ENCODE measurements at places on chromosomes 2 and 18.

GRCh38 chr2:81976998-81977397 lies 1672.4 kb upstream of the LRRTM1 start:
- DNase-seq, result no peak

DNA sequence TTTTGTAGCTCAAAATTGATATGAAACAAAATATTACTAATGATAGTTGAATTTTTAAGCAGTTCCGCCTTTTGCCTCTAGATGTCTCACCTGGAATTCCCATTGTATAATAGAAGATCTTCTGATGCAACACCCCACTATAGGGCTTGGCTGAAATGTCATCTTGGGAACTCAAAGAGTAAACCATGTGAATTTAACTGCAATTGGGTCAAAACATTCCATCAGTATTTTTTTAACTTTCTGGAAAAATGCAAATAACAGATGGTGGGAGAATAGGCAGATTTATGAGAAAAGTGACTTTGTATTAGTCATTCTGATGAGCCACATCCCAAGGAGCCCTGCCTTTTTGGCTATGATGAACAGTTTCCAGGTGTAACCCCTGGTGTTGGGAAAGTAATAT lies 489.9 kb downstream of the NYAP2 start:
- peak; percentile 11 for DNase-seq

DNA sequence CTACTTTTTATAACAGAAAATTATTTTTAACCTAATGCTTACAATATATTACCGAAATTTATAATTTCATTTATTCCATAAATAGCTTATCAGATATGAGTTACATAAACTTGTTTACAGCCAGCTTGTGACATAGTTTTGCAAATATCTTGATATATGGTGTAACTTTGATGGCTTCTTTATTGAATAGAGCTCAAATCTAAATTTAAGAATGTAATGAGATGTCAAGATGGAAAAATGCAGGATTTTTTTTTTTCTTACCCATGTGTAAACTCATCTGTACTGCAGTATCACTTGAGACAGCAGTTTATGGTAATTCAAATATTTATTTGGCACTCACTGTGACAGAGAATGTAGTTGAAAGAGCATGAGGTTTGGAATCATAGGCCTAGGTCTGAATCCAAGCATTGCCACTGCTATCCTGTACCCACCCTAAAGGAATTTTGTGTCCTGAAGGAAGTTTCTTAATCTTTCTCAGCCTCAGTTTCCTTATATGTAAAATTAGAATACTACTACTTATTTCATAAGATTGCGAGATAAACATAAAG lies 3.8 kb downstream of the CREB1 start:
- no peak for DNase-seq

DNA sequence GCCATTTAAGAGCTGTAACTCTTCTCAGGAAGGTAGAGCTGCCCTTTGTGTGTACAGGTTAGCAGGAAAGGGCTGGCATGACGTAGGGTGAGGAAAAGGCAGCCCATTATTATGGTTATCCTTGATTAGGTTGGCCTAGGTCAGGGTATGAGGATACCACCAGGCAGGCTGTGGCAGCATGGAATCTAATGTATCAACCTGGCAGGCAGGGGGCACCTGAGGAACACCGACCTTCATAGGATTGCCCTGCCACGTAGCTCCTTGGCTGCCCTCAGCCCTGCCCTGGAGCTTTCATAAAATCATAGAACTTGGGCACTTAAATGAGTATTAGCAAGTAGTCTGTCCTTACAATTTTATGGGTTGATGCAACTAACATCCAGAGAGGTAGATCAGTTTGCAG lies 261.6 kb downstream of the LTBP1 start:
- DNase-seq, result no peak

- DNase-seq, result no peak
Measured at GRCh38 chr2:20530520-20530919, 83.6 kb downstream of the RHOB start.

DNA sequence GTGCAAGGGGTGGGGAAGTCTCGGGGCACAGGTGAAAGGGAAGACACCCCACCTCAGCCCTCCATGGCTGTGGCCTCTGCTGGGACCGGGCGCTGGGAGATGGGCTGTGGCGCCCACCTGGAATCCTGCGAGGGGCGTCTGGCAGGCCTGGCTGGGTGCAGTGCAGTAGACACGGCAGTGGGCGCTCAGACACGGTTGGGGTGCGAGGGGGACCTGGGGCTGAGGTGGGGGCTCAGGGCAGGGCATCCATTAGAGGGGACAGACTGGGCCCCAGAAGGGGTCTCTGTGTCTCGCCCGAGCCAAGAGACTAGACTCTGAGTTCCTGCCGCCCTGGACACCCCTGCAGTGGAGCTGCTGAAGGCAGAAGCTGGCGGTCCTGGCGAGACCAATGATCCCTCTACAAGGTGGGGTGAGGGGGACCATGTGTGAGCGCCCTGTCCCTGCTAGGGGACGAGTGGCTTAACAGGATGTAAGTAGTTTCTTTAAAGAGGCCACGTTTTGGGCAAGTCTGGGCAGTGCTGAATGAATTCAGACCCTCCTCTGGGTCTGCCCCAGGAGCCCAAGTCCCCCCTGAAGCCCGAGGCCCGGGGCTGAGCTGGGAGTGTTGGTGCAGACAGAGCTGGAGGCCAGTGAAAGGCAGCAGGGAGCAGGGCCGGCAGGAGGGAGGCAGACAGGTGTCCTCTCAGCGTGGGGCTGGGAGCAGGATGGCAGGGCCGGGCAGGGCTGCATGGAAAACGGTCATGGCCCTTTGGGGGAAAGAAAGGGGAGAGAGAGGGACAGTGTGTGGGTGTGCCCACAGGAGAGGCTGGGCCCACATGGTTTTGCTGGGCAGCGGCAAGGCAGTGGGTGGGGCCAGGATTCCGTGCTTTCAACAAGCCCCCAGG lies 57.2 kb downstream of the HS6ST1 start:
- no peak for DNase-seq

DNA sequence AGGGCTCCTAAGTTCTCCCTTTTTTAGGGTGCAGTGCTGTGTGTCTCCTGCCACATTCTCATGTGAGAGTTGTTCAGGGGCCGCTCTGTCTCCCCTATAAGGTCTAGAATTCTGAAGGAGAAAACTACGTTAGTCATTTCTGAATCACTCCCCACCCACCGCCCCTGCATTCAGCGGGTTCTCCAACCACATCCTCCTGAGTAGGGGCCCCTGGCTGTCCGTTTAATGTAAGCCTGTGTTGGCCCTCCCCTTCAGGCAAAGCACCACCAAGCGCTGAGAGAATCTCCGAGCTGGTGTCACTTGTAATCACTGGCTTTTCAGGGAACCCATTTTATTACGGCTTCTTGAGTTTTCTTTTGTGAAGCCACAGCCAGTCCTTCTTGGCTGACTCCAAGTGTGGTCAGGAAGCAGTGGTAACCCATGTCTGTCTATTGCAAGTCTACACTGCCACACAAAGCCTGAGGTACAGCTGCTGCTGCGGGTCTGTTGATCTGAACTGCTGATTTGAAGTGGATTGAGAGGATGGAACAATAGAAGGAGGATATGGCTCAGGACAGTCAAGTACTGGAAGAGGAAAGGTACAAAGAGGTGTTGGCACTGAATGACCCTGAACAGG lies 16.9 kb downstream of the LCT start:
- peak; percentile 94 for DNase-seq

- DNase-seq, result no peak
Measured at GRCh38 chr2:20213651-20214565, 11.0 kb downstream of the SDC1 start.

DNA sequence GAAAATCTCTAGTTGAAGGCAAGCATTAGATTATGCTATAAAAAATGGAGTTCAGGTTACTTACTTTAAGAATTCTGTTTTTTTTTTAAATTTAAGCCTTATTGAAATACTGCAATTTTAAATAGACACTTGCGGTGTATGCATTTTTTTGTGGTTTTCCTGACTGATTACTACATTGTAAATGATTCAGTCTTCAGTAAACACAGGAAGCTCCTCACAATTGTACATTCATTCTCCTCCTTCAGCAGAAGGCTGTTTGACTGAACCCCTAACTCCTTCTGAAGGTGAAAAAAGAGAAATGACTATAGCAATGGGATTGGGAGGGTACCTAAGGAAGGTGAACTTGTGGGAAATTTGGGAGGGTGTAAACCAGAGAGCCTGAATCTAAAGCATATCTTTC lies 136.1 kb downstream of the GCA start:
- DNase-seq, result peak; percentile 38

DNA sequence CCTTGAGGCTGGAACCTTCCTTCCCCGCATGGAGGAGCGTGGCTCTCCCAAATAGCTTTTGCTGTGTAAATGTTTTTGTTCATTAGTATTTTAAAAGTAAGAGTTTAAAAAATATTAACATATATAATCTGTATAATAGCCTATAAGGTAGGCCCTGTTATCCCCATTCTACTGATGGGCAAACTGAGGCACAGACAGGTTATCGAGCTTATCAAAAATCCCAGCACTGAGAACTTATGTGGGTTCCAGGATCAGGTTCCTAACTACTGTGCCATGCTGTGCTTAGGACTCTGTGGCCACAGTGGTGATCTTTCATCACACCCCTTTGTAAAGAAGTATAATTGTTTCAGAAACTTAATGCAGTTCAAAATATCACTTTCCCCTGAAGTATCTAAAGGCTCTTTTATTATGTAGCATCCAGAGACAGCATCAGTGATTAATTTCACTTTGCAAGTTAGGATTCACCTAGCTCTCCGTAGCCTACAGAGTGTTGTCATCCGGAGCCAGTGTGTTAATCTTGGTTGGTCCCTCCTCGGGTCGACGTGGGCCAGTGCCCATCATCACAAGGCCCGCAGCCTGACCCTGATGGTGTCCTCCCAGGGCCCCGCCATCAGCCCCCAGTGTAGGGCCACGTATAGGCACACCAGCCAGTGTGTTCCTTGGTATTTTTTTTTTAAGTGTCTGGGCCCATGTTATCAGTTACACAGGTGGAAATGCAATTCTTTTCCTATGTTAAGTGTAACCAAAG lies 28.7 kb downstream of the CABLES1 start:
- no peak for DNase-seq

DNA sequence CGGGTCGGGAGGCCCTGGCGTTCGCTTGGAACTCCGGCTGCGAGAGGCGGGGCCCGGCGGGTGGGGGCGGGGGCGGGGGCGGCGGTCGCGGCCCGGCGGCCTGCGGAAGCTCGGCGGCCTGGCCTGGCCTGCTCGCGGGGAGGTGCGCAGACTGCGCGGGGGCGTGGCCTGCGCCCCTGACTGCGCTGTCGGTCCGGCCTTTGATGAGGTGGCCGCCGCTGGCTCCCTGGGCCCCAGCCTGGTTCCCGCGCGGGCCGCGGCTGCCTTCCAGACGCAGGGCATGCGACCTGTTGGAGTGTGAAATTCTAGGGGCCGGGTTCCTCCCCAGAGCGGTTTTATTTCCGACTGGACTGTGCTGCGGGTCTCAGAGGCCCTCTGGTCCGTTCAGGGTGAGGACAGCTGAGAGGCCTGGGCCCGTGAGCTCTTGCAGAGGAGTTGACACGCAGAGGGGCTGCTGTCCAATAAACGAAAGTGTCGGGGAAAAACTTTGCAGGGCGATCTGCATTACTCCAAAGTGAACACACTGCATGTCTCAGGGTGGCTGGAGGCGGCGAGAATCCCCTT lies 629 bp downstream of the NRBP1 start:
- DNase-seq, result peak; percentile 88

DNA sequence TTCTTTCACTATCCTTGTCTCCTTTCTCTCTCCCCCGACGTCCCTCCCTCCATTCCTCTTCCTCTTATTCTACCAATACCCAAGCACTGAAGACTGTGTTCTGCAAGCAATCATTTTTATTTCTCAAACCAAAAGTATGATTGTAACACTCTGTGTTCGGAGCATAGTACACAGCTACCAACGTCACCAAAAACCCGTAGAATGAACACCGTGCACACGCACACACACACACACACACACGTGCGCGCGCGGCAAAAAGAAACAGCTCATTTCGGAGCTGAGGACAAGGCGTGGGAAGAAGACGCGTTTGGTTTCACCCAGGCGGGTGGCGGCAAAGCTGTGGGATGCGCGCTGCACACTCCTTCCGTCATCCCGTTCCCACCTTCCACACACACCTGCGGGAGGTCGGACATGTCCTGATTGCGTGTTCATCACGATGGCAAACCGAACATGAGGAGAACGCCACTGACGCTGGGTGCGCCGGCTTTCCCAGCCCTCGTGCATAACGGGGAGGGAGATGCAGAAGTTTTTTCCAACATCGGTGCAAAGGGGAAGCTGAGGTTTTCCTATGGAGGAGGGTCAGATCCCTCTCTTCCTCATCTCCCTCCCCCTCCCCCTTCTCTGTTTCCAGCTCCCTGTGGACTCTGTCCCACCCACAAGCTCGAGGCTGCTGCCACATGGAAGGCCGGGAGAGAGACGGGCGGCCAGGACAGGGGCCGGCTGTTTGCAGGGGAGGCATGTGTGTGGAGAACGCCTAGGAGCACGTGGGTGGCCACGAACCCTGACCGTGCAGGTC lies 20.4 kb downstream of the MBP start:
- no peak for DNase-seq

GRCh38 chr18:21117409-21118131 lies 6.0 kb upstream of the ROCK1 start:
- DNase-seq, result no peak

- DNase-seq, result no peak
Measured at GRCh38 chr2:1969701-1970015, 225.3 kb upstream of the PXDN start.

GRCh38 chr18:77173275-77174030 lies 40.9 kb upstream of the MBP start:
- DNase-seq, result no peak

DNA sequence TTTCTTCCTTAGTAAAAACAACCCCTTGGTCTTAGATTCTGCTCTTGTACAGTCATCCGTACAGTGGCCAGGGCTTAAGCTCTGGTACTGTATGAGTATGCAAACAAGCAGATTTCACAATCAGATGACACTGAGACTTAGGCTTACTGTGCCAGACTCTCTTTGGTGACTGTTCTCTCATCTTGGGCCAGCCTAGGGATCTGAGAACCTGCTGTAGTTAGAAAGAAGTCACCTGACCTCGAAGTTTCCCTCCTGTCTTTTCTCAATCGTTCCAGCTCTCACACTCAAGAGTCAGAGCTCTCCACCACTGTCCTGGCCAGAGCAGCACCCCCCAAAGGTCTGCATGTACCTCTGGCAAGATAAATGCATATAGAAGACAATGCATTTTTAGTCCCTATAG lies 63.2 kb downstream of the ZEB2 start:
- peak; percentile 75 for DNase-seq

- DNase-seq, result no peak
Measured at GRCh38 chr2:160238392-160238791, 38.3 kb upstream of the ITGB6 start.

- no peak for DNase-seq
Measured at GRCh38 chr18:49098386-49098785, 147.6 kb upstream of the SMAD7 start.

DNA sequence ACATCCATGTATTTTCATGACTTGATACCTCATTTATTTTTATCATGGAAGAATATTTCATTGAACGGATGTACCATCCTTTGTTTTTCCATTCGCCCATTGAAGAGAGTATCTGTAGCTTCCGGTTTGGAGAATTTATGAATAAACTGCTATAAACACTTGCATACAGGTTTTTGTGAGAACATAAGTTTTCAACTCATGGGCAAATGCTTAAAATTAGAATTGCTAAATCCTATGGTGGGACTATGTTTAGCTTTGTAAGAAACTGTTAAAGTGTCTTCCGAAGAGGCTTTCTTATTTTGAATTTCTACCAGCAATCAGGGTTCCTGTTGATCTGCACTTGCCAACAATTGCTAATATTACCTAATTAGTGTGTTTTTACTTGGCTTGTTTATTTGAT lies 938.9 kb downstream of the TDRD15 start:
- no peak for DNase-seq

- no peak for DNase-seq
Measured at GRCh38 chr2:150046810-150047209, 440.7 kb downstream of the RND3 start.
